AG10803 (cell line): ENCODE measurements at places on chromosomes 1 and 21.

DNA sequence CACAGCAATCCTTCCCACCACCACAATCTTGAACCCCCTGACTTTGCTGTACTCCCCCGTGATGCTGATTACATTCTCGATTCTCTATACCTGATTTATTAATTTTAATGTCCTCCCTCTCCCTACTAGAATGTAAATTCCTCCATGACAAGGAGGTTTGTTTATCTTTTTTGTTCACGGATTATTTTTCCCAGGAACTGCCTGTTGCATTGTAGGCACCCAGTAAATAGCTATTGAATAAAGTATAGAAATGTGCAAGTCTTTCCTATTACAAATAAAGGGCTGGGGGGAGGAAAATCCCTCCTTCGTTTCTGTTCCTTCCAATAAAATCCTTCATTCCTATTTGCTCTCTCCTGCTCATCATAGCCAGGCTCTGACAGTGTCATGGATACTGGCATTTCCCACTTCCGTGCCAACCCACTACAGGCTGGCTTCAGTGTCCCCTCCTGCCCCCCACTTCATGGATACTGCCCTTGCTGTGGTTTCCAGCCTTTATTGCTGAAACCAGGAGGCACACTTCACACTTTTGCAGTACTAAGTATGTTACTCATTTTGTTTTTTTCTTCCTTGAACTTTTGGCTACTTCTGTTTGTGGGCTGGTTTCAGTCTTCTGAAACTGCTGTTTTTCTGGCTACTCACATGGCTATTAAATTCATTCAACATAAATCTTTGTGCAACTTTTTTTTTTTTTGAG, 7.5 kb downstream of the KIF1B start:
- peak; percentile 82 for DNase-seq

GRCh38 chr1:89277725-89278124, 5.1 kb upstream of the GBP5 start:
- DNase-seq, result peak; percentile 10

DNA sequence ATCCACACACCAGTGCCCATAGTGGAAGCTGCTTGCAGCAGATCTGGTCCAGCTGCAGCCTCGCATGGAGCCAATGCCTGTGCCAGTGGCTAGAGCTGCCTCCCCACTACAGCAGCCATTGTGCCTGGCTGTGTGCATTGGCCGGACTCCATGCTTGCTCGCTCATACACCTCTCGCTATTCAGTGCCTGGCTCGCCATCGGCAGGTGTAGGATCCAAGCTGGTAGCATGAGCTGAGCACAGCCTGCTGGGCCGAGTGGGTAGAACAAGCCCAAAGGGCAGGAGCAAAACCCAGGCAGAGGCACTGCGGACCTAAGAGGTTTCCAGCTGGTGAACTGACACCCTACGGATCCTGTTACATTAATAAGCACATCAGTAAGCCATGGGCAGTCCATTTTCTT, 1184.1 kb downstream of the AMY1C start:
- DNase-seq, result no peak

- DNase-seq, result no peak
These were observed 2.9 kb downstream of the SMIM12 start for GRCh38 chr1:34856697-34857096.

DNA sequence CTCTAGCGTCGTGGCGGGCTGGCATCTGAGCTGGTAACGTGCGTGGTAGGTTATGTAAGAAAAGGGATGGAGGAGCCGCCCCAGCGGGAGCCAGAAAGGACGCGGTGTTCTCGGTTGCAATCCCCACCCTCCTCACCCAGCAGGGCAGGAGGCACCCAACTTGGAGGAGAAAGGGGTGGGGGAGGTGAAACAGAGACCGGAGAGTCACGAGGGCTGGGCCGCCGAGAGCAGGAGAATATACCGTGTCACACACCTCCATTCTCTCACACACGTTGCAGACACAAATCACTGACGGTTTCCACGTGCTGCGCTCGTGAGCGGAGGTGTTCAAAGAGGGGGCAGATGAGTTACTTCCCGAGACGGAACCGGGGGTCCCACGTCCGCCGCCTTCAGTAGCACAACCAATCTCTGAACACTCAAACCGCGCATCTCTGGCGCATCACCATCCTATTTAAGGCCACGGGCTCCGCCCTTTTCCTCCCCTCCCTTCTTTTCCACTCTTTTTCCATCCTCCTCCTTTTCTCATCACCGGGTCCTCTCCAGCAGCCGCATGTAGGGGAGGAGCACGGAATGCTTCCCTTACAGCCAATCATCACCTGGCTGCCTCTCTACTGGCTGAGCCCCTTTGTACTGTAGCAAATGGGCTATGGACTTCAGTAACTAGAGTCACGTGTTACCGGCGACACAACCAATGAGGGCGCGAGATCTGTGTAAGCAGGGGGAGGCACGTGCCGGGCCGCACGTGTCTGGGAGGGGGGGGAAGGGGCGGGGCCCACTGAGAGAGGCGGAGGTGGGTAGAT, at the start of gene CIART:
TSS of gene CIART (plus strand) at position 797 of the 800 bp plus-strand sequence. CDS start 714 bp downstream, outside the sequence.
- peak; percentile 100 for DNase-seq

DNA sequence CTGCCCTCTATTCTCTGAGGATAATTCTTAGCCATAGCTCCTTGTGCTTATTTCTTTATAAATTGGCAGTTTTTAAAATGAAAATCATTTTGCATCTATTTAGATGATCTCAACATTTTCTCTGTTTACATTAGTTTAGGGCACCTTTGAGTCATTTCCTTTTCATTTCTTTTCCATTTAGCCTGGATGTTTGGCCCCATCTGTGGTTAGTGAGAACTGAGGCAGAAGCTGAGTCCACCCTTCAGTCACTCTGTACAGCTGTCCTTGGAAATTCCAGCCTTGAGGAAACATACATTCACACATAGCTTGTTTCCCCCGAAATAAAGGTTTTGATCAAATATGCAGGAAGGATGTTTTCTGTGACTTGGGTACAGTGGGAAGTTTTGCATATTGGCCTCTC, 123.7 kb downstream of the NTNG1 start:
- peak; percentile 6 for DNase-seq

DNA sequence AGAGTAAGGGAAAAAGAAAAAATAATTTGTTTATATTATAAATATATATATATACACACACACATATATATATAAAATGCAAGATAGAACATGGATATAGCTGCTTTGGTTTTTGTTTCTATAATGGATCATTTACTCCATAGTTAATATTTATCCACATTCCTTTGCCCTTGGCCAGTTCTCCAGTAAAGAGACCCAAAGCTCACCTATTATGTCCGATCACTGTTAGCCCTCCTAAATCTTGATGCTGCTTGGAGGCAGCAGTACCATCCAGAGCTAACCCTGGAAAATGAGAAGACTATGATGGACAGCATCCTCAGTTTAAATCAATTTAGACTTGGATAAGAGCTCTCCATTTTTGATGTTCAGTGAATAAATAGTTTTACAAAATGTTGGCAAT, 407.7 kb downstream of the PLPP3 start:
- DNase-seq, result no peak

GRCh38 chr1:180265871-180266270, 35.8 kb downstream of the LHX4 start:
- DNase-seq, result no peak

- DNase-seq, result peak; percentile 90
These were observed 25.6 kb upstream of the IER5 start for GRCh38 chr1:181062836-181063428.

DNA sequence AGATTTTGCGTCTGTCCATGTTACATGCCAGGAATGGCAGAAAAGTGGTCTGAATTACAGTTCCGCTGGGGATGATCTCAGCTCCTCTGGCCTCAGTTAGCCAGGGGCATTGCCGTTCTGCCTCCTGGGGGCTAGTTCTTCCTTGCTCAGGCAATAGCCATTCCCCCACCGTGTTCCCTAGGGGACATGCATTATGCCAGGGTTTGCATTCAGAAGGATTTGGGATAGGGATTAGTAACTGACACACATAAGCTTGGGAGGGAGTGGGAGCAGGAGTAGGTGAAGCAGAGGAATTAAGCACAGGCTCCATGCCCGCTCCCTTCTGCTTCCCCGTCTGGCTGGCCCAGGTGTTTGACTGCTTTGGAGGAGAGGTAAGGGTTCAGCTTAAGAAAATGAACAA, 12.7 kb downstream of the LRRC71 start:
- no peak for DNase-seq

GRCh38 chr1:32967888-32968568, 3.4 kb upstream of the RNF19B start:
- no peak for DNase-seq

GRCh38 chr1:115179397-115180079, 90.2 kb upstream of the TSPAN2 start:
- DNase-seq, result peak; percentile 97

DNA sequence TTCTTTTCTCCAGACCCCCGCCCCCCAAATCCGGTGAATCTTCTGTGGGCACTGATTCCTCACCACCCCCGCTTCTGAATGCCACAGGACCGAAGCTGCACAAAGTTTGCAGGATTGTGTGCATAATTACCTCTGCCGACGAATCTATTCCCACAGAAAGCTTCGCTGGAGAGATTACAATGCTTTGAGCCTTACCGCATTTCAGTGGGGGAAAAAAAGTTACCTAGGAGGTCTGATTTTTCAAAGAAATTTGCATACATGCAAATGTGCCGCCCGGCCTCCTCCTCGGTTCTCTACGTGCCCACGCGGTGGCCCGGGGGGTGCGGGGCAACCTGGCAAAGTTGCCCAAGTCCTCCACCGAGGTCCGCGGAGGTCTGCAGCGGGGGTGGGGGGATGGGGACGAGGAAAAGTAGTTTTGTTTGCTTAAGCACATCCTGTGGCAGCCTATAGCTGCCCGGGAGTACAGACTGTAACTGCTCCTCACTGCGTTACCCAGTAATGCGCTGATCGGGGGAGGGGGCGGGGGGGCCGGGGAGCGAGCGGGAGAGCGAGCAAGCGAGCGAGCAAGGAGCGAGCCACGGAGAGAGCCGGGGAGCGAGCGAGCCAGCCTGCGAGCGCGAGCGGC, 563 bp upstream of the NFIA start:
- peak; percentile 21 for DNase-seq

- no peak for DNase-seq
These were observed 129.2 kb downstream of the NTPCR start for GRCh38 chr1:233079574-233079973.

- peak; percentile 21 for DNase-seq
These were observed 24.4 kb downstream of the ALG14 start for GRCh38 chr1:95048317-95048716.

GRCh38 chr1:204188959-204189639, 7.2 kb downstream of the KISS1 start:
- no peak for DNase-seq

DNA sequence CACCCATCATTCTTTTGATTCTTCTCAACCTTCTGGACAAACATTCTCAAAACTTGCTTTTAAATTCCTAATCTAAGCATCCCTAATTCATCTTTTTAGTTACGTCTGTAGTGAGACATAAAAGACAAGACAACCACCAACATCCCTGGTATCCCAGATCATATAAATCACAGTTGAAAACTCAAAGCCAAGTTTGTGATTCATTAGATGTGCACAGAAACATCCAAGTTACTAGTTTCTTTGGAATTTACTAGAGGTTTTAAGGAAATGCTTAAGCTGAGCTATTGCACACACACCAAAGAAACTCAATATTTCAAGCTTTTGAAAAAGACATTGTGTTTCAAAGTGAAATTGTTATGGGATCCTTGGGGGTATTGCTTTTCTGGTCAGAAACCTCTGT, 47.6 kb downstream of the ATP6V1G3 start:
- DNase-seq, result peak; percentile 98

GRCh38 chr1:11701981-11702803, 10.7 kb downstream of the DRAXIN start:
- DNase-seq, result no peak

DNA sequence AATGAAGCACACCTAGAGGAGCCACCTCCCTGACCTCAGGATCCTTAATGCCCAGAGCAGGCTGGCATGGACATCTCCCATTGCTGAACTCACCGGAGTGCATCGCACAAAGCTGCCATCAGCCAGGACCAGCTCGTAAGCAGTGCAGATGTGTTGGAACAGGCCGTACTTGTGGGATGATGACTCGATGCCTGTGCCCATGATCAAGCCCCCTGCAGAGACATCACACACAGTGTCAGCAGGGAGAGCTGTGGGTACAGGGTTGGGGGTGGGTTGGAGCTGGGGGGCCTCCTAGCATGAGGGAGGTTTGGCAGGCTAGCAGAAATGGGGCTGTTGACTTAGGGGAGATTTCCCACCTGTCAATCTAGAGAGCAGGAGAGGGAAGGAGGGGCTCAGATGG, 12.0 kb downstream of the DHCR24 start:
- no peak for DNase-seq

DNA sequence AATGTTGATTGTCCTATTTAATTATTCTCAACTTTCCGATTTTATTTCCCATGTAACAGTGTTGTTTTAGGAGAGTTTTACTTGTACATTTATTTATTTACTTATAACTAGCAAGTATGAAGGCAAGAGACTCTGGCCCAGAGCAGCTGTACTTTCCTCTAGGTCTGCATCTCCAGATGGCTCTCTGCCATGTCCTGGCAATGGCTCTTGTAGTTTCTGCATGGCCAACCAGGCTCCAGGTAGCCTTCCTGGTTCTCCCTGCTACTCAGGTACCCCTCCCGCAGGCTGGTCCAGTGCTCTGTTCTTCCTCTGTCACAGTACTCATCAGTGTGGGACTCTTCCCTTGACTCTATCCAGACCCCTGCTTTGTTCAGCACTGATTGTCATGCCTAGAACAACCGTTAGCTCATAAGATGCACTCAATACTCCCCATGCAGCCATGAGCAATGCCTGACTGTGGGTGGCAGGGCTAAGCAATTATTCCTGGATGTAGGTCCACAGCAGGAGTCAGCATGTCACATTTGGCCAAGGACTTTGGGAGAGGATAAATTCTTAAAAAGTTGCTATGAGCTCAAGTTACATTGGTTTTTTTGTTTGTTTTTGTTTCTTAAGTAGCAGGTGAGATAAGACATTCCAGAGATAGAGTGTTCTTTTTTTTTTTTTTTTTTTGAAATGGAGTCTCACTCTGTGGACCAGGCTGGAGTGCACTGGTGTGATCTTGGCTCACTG, 10.9 kb upstream of the IL20 start:
- no peak for DNase-seq

DNA sequence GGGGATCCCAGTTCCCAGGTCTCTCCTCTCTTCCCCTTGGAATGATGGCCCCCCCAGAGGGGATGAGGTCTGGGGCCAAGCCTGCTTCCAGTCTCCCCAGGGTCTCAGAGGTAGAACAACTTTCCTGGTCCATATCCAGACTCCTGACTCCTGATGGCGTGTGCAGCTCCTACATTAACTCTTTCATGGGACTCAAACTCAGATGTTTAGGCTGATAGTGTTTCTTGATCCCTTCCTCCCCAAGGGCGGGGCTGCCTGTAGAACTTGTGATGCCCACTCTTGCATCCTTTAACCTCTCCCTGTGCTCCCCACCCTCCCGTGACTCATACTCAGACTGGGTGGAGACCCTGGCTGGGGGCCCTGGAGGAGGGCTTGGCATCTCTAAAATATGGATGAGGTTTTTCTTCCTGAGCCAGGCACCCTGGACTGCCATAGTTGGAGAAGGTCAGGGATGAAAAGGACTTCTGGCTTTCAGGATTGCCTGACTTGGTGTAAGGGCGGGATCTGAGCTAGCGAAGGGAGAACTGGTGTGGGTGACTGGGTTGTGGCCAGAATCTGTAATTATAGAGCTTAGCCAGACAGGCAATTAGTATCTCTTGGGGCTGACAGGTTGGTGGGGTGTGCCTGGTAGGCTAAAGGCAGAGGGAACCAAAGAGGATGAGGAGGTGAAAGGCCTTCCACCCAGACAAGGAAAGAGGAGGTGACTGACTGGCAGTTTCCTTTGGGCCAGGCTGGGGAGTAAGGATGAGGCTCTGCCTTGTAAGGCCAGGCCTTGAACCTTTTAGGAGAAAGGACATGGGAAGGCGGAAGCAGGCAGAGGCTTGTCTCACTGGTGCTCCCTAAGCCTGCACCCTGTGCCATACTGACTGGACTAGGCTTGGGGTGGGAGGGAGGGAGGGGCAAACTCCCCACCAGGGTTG, 1.5 kb downstream of the ATP8B2 start:
- peak; percentile 91 for DNase-seq

GRCh38 chr1:174742805-174743653, 256.7 kb upstream of the CACYBP start:
- no peak for DNase-seq
